ENCODE measurements at places on chromosomes 5 and 9.

DNA sequence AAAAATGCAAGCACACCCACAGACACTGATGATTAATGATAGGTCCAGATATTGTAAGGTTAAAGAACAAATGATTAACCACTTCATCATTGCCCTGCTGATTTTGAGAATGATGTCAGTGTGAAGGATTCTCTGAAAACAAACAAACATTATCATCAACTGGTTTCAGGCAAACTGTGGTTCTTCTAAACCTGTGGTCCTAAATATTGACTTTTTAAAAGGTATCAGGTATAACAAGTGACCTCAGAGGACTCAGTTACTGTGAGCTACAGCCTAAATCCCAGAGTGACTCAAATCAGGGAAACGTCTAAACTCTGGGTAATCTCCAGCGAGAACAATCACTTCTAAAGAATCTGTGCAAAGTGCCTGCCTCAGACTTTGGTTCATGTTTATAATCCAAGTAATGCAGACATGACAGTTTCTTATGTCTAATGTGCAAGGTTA is 172.3 kb upstream of the CDH6 start:
- no peak for DNase-seq

DNA sequence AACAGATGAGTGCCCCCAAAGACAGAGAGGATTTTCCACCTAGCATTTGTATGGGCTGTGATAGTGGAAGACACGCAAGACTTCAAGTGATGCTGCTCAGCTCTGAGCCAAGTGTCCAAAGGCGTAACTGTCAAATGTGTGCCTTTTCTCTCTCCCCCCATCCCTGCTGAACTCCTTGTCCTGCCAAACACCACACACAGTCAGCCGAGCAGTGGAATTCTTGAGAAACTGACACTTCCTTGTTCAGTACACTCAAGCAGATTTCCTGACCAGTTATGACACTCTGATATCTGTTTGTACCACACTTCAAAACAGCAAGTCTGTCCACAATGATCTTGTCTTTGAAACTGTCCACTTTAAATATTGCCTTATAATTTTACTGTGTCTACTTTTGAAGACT is 166.4 kb downstream of the PIK3R1 start:
- no peak for DNase-seq

- DNase-seq, result no peak
These were observed 89.5 kb downstream of the CDH10 start for GRCh38 chr5:24555229-24555628.

DNA sequence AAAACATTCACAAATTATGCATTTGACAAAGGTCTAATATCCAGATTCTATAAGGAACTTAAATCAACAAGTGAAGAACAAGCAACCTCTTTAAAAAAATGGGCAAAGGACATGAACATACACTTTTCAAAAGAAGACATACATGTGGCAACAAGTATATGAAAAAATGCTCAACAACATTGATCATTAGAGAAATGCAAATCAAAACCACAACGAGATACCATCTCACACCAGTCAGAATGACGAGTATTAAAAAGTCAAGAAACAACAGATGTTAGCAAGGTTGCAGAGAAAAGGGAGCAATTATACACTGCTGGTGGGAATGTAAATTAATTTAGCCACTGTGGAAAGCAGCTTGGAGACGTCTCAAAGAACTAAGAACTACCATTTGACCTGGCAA is 38.9 kb upstream of the TNFSF15 start:
- DNase-seq, result no peak

- peak; percentile 67 for DNase-seq
These were observed 21.8 kb upstream of the ANKRD18A start for GRCh38 chr9:38641985-38642864.

DNA sequence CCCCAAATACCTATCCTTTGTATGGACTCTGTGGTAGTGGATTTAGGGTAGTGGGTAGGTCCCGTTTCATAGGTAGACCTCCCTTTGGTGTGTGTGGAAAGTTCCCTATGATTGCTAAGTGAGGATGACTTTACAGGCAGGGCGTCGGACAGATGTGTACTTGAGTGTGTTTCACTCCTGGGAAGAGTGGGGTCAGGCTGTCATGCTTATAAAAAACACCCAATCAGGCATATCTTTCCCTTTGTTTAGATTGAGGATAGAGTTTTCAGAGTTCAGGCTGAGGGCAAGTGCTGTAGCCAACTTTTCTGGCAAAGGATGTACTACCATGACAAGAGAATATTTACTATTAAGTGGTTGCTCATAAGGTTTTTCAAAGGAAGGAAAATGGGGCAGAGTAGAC is 242.0 kb downstream of the YTHDC2 start:
- DNase-seq, result no peak

DNA sequence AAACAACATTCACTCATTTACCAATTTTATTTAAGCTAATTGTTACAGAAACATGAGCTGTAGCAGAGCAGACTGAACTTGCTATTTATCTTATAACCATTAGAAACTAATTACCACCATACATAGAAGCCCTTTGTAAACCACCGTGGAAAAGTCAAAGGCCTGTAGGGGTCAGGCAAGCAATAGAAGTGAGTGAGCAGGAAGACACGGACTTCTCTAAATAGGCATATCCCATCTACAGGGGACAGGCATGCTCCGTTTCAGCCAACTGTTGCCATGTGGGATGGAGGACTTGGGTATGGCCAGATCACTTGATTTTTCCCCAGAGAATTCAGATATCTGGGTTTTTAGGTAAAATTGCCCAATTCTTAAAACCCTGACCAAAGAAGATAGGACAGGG is 44.8 kb downstream of the PRRC1 start:
- no peak for DNase-seq

DNA sequence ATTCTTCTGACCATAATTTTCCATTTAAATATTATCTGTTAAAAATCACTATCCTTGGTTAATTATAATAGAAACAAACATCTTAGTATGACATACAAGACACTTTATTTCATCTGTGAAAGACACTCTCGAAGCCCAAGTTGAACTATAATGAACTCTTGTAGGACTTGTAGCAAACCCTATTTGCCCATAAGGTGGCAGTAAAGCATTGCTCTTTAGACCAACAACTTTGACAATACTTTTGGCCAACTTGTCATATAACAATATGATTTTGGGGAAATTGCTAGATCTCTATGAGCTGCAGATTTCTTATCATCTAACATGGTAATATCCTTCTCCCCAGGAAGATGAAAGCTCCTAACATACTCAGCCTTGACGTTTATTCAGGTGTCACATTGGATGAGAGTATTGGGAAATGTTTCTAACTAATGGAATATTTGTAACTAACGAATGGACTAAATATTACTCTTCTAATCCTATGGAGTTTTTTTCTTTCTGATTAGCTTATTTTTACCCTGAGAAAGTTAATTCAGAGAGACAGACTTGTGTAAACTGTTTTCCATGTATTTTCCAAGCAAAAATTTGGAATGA is 11.0 kb downstream of the SPINK14 start:
- peak; percentile 17 for DNase-seq

DNA sequence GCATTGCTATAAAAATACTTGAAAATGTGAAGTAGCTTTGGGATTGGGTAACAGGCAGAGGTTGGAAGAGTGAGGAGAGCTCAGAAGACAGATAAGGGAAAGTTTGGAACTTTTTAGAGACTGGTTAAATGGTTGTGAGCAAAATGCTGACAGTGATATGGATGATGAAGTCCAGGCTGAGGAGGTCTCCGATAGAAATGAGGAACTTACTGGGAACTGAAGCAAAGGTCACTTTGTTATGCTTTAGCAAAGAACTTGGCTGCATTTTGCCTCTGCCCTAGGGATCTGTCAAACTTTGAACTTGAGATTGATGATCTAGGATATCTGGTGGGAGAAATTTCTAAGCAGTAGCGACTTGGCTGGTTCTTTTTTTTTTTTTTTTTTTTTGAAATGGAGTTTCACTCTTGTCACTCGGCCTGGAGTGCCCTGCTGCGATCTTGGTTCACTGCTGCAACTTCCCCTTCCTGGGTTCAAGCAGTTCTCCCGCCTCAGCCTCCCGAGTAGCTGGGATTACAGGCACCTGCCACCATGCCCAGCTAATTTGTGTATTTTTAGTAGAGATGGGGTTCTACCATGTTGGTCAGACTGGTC is 998.9 kb downstream of the TLE1 start:
- DNase-seq, result no peak

DNA sequence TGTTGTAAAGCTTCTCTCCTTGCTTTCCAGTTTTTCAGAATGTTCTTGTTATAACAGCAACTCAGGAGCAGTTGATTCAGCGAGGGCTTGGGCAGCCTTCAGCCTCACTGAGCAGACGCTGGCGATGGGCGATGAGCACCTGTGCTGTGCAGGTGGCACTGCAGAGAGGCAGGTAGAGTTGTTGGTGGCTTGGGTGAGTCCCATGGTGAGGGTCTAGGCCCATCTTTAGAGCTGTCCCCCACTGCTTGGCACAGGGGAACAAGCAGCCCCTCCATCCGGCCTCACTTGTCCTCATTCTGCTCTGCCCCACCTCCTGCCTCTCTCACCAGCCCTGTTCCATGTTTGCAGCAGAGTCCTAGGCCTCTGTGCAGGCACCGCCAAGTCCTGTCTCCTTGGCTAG is 6.1 kb upstream of the CXCL14 start:
- no peak for DNase-seq

DNA sequence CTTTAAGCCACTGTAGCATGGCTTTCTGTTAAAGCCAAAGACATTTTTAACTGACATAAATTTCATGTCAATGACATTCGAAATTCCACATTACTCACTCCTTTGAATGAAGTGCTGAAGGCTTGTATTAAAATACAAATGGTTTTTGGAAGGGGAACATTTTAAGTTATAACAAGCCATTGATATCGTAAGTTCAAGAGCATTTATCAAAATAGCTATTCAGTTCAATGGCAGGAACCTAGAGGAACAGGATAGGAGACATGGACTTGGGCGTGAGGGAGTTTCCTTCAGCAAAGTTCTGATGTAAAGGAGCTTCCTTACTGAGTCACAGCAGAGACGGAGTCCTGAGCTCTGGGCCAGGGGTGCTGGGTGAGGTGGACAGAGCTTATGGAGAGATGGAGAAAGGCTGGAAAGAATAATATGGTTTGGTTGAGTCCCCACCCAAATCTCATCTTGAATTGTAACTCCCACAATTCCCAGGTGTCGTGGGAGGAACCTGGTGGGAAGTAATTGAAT is 631.8 kb downstream of the BNC2 start:
- DNase-seq, result no peak

GRCh38 chr5:142461028-142461590 is 136.3 kb upstream of the SPRY4 start:
- no peak for DNase-seq

DNA sequence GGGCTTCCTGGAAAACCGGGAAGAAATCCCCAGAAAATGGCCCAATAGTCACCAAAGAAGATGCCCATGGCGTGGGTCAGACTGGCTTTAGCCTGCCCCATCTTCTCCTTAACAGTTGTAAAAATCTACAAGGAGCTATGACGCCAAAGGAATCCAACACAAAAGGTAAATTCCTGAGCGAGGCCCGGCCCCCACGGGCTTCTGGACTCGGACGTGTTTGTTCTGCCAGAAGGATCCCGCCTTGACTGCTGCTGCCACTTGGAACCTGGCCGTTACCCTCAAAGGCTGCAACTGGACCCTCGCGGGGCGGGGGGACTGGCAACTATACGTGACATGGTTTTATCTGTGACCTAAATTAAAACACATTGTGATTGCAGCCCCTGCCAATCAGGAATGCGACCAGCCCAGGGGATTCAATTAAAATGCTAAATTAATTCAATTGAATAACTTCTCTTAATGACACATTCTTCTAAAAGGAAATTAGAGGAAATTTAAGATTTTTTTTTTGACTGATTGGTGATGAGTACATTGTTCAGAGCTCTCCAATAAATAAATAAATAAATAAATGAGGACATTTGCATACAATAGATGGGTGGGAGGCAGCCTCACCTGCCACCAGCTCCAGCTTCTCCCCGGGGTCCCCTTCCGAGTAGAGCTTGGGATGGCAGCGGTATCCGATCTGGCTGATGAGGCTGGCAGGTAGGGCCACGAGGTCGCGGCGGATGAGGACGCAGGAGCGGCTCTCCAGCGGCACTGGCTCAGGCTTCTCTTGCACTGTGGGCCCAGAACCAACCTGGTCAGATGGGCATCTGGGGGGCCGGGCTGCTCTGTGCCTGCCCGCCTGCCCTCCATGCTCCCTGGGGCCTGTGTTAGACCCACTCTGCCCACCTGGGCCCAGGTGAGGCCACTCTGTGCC is 54.7 kb upstream of the UBAC1 start:
- no peak for DNase-seq

GRCh38 chr5:122942164-122942914 is 94.2 kb downstream of the PPIC start:
- no peak for DNase-seq

DNA sequence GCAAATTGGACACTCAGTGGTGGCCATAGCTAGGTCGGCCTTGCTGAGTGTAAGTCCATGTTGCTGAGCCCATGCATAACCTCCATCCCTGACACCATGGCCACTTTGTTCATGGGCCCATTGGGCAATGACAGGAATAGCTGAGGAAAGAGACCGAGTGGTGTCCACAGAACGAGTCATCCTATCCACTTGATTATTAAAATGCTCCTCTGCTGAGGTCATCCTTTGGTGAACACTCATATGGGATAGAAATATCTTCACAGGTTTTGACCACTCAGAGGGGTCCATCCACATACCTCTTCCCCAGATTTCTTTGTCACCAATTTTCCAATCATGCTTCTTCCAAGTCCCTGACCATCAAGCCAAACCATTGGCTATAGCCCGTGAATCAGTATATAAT is 63.6 kb downstream of the PPIC start:
- no peak for DNase-seq

DNA sequence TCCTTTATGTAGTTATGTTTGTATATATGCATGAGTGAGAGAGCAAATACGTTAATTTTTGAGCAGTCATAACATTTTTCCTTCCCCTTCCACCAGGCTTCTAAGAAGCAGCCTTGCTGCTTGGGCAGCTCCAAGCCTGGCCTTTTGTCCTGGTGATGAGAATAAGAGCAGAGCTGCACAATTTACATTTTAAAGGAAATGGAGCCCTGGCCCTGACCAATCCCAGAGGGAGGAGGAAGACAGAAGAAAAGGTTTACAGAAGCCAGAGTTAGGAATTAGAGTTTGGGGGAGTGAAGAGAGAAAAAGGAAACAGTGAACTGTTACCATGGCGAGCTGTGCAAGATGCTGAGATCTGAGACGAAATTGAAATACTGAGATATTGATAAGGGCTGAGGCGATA is 25.3 kb upstream of the EFNA5 start:
- no peak for DNase-seq

GRCh38 chr5:38323645-38324295 is 65.4 kb downstream of the EGFLAM start:
- DNase-seq, result no peak

GRCh38 chr9:70406434-70406862 is 8.0 kb downstream of the KLF9 start:
- DNase-seq, result no peak

DNA sequence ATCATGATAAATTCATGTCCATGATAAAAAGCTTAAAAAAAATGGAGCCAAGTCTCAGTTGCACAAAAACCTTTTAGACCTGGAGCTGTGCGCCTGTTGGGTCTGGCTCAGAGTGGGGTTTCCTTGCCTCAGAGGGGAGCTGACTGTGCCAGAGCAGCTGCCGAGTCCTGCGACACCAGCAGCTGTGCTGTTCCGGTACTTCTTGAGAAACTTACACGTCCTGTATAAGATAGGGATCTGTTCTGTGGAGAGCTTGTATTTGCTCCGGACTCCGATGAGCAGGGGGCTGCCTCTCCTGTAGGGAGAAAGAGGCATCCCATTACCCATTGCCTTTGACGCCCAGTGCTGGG is 28.6 kb downstream of the GFPT2 start:
- DNase-seq, result no peak

- peak; percentile 82 for DNase-seq
These were observed 284.8 kb downstream of the CTNND2 start for GRCh38 chr5:11619339-11620024.
